ENCODE measurements at places on chromosomes 5 and 9.
A peak's percentile ranks its signal among the peaks of the same experiment; 100 is the strongest.

GRCh38 chr9:72880821-72881220 lies 72.0 kb downstream of the ALDH1A1 start:
- no peak for DNase-seq

DNA sequence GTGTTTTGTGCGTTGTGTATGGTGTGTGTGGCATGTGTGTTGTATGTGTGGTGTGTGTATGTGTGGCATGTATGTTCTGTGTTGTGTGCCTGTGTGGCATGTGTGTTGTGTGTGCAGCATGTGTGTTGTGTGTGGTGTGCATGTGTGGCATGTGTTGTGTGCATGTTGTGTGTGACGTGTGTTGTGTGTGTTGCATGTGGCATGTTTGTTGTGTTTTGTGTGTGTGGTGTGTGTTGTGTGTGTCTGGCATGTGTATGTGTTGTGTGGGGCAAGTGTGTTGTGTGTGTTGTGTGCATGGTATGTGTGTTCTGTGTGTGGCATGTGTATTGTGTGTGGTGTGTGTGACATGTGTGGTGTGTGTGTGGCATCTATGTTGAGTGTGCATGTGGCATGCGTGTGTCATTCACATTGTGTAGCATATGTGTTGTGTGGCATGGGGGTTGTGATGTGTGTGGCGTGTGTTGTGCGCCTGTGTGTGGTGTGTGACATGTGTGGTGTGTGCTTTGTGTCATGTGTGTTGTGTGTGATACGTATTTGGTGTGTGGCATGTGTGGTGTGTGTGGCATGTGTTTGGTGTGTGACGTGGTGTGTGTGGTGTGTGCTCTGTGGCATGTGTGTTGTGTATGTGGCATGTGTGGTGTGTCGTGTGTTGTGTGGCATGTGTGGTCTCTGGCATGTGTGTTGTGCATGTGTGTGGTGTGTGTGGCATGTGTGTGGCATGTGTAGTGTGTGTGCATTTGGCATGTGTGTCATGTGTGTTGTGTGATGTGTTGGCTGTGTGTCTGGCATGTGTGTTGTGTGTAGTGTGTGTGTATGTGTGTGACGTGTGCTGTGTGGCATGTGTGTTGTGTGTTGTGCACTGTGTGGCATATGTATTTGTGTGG lies 46.6 kb upstream of the IRX4 start:
- no peak for DNase-seq

DNA sequence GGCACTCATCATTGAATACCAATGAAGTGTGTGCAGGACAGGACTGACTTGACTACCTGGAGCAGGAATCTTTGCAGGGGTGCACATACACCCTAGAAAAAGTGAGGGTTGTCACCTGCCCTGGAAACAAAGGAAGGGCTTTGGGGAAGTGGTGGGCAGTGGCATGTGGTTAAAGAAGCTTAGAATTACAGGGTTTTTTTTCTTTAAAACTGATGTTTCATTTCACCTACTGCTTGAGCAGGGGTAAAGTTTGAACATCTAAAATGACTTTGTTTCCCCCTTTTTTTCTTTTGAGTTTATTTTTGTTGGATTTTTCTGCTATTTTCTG lies 2.0 kb upstream of the KDM3B start:
- no peak for DNase-seq

- DNase-seq, result no peak
Measured at GRCh38 chr9:79880626-79881025, 308.9 kb downstream of the TLE4 start.

- DNase-seq, result no peak
Measured at GRCh38 chr9:89225991-89226471, 47.4 kb upstream of the SHC3 start.

DNA sequence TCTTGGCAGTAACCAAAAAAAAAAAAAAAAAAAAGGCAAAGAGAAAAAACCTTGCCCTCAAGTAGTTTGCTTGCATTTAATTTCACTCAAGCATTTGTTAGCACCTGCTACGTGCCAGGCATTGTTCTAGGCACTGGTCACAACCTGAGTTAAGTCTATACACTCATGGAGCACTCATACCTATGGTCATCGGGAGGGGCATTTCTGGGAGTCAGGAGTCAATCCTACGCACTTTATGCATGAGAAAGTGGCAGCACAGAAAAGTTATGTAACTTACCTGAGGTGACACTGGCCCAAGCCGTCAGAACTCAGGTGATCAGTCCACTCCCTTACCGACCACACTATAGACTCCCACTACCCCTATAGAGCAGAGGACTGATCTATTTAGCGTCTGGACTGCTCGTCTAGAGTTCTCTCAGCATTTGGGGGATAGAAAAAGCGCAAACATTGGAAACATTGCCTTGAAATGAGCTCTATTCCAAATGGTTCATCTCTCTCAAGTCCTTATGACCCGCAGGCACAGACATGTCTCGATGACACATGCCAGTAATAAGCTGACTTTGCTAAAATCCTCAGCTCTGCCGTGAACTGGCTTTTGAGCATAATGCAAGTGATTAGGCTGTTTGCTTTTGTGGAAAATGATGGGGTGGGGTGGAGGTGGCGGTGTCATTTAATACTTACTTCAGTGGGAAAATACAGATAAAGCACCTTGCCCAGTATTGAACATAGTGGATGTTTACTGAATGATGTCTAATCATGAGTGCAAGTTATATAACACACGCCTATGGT lies 160.2 kb downstream of the ARHGEF28 start:
- DNase-seq, result no peak

DNA sequence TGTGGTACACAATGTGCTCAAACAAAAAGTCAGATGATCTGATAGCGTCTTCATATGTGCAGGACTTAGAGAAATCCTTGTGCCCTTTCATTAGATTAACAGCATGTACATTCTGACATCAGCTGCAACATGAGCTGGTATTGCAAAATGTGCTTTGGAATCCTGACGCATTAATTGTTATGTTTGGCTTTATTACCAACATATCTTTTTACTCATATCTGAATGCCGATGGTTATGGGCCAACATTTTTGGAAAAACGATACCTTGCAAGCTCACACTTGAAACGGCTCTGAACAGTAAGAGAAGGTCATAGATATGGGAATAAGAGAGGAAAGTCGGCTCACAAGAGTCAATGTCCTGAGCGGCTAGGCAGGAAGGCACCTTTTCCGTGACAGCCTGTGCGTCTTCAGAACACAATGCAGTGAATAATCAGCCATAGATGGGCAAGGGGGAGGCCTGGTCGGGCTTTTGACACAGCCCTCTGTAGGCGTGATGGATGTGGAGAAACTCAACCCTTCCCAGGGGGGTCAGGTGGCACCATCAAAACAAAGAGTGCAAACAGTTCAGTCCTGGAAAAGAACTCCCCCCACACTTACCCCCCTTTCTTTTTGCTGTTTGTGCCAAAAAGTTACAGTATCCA lies 36.4 kb upstream of the GAS1 start:
- DNase-seq, result no peak

GRCh38 chr5:108481355-108481931 lies 99.5 kb upstream of the FBXL17 start:
- DNase-seq, result no peak

- DNase-seq, result no peak
Measured at GRCh38 chr9:14531341-14532269, 161.6 kb downstream of the ZDHHC21 start.

GRCh38 chr9:38404314-38404713 lies 11.8 kb downstream of the ALDH1B1 start:
- DNase-seq, result no peak

DNA sequence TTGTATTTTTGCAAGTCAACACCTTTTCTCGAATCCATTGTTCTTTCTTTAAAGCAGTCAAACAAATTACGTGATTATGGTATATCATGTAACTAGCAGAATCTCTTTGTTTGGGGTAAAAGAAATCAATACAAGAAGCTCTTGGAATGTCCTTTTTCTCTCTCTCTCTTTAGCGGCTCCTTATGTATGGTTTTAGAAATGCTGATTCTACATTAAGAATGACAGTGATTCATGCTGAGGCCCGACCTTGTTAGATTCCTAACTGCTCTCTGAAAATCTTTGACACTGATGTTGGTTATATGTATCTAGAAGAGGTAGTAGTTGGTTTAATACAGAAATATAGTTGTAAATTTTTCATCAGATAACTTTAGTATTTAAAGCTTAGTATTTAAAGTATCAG lies 76.4 kb downstream of the SNX24 start:
- no peak for DNase-seq

DNA sequence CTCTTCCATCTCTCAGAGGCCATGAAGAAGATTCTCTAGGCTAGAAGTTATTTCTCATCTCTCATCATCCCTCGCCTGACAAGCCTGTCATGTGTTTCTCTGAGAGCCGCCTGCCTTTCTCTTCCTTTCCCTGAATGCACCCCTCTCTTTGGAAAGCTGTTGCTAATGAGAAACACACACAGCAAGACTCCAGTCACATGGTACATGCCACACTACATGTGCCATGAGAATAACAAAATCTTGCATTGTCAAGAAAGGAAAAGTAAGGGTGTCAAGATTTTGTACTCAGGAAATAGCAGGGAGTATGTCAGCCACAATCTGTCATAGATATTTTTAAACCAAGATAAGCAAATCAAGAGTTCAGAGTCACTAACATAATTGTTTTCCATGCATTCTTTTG lies 8.9 kb downstream of the AGXT2 start:
- DNase-seq, result no peak

- DNase-seq, result no peak
Measured at GRCh38 chr9:132283863-132284262, 70.9 kb downstream of the SETX start.

GRCh38 chr9:90343991-90344390 lies 298.6 kb downstream of the DIRAS2 start:
- DNase-seq, result no peak

DNA sequence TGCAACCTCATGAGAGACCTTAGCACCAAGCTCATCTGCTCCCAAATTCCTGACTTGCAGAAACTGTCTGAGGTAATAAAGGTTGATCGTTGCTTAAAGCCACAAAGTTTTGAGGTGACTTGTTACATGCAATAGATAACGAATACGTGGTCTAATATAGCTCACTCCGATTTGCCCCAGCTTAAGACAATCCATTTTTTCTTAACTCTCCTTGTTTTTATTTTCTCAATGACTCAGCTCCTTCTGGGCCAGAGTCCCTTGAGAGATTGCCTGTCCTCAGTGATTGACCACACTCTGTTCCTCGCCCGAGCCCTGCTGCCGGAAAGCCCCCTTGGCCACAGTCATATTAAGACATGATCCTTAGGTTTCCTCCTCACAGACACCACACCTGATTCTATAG lies 63.7 kb upstream of the FANCC start:
- DNase-seq, result no peak

- peak; percentile 34 for DNase-seq
Measured at GRCh38 chr9:123311250-123311752, 42.9 kb upstream of the STRBP start.

- no peak for DNase-seq
Measured at GRCh38 chr9:106874652-106875051, 11.7 kb downstream of the ZNF462 start.

- DNase-seq, result no peak
Measured at GRCh38 chr5:22431840-22432239, 421.3 kb downstream of the CDH12 start.

DNA sequence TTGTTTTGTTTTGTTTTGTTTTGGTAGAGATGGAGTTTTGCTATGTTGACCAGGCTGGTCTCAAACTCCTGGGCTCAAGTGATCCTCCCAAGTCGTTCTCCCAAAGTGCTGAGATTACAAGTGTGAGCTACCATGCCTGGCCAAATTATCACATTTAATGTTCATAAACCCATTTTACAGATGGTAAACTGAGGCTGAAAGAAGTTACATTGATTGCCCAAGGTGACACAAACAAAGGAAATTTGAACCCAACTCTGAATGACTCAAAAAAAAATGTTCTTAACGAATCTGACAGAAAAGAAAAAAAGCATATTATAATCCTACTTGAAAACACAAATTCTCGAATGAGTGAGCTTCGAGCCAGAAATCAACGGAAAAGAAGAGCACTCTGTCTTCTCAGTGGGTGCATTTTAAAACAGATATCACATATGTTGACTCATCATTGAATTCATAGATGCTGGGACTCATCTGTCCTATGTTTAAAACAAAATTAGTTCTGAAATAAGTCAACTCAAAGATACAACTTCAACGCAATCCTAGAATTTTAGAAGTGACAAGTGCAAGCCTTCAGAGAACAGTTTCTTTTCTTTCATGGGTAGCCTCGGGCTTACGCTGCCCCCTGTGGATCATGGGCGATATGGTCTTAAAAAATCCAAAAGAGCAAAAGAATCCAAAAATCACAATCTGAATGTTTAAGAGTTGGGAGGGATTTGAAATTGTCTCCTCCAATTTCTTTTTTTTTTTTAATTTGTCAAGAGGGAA lies 28.4 kb downstream of the TIMD4 start:
- DNase-seq, result no peak

DNA sequence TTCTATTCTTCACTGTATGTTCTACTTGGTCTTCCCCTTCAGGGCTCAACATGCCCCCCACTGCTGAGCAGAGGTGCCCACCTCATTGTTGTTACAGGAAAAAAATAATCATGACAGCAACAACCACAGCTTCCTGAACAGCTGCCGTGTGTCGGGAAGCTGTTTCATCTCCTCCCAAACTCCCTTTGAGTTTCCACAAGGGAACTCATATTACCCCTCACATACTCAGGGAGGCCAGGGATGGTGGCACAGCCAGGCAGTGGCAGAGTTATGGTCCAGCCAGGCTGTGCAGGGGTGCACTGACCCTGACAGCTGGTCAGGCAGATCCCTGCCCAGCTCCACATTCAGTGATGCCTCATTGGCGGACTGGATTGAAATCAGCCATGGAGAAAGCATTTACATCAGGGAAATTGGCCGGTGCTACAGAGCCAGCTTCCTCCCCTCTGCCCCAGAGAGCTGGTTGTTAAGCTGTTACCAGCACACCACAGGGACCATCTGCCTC lies 37.3 kb downstream of the SARDH start:
- peak; percentile 14 for DNase-seq

- DNase-seq, result peak; percentile 85
Measured at GRCh38 chr9:109012009-109012875, 1.1 kb downstream of the CTNNAL1 start.

DNA sequence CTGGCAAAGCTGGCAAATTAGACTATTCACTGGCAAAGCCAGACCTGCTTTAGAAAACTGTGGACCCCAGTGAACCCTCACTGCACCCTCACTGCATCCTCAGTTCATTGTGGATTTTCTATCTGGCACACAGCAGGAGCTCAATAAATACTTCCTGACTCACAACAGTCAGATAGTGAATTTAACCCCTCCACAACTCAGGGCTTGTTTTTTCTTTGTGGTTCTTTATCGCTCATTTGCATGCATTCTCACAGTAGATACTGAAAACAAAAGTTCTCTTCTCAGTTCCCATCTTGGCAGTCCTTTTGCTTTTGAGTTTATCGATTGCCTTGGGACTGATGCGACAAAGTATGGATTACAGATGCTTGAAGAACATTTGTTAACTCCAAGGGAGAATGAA lies 99.8 kb downstream of the ACTL7B start:
- DNase-seq, result no peak

GRCh38 chr5:57937025-57937424 lies 454.4 kb upstream of the ACTBL2 start:
- DNase-seq, result no peak

GRCh38 chr9:107932046-107932445 lies 442.5 kb upstream of the KLF4 start:
- no peak for DNase-seq

DNA sequence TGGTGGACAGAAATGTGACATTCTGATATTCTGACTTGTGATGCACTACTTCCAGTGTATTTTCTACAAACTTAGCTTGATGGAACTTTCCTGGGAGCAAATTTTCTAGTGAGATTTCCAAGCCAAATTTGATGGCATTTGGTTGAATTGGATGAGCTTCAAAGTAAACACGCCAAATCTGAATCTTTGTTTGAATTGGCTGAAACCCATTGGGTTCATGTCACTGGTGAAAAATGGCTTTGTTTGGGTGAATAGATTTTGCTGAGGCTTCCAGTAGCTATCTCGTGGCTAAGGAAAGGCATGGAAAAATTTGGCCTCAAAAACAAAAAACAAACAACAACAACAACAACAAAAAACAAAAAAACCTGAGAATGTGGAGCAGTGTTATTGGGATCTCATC lies 271.1 kb upstream of the RPS23 start:
- no peak for DNase-seq

Data from sigmoid colon (tissue), 7 donors.